Left renal pelvis (tissue), 4 donors: ENCODE measurements at places on chromosomes 1 and 21. TPM values are rescaled to one million over a fixed set of nuclear protein-coding genes. Genes with fewer than 3 reads are reported as not detected.

- peak; percentile 80 for DNase-seq
Measured at GRCh38 chr1:151510957-151511635, at the start of gene CGN. Gene CGN (plus strand): TSS chr1:151511387. CDS start chr1:151518520, 7,133 bp downstream.

DNA sequence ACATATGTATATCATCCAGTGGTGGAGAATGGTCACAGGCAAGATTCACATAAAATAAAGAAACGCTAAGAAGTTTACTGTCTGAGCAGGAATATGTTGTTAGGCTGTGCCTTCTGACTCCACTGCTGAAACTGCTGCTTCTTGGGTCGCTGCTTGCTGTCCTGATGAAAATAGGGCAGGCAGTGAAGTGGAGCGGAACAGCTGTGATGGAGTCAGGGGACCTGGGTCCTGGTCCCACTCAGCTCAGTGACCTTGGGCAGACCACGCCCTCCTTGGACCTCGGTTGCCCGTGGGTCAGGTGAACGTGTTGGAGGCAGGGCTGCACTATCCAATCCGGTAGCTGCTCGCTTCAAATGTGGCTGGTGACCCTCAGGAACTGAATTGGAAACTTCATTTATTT lies 33.4 kb upstream of the IFFO2 start:
- DNase-seq = no peak

Gene EFCAB7
- polyA plus RNA-seq = 21.6 TPM

DNA sequence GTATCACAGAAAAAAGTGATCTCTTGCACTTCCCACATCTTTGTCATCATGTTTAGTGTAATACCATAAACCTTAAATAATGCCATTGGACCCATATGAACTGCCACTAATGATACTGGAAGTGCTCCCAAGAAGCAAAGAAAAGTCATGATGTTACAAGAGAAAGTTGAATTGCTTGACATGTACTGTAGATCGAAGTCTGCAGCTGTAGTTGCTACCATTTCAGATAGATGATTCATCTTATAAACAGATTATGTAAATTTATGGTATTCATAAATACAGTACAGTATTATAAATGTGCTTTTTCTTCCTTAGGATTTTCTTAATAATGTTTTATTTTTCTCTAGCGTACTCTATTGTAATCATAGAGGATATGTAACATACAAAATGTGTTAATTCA lies 30.1 kb upstream of the LAMC2 start:
- DNase-seq = no peak

Gene CDC42BPA
- 41.5 TPM for polyA plus RNA-seq

DNA sequence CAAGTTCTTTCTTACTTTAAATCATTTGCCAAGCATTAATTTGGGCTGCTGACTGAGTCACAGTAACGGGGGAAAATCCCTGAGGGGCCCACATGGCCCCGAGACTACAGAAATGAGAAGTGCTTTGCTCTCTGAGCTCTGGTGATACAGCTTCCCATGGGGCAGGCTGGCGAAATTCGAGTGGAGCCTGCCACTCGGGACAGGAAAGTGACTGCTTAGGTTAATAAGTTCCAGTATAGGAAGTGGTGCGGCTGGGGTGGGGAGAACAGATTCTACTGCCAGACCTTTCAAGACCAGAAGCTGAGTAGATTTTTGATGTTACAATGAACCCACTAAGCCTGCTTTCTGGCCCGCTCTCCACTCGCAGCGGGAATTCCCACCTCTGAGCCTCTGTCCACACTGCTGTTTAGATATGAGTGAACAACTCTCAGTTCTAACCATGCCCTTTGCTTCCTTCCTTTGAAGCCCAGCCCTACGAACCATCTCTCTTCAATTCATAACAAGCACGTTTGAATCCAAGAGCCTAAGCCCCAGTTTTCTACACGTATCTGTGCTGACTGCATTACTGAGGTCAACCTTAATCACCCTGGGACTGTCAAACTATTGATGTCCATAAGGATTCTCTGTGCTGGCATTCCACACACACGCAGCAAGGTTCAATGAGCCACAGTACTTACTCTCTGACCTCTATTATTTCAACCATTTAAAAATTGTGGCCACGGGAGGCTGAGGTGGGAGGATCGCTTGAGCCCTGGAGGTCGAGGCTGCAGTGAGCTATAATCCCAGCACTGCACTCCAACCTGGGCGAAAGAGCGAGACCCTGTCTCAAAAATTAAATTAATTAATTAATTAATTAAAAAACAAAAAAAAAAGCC lies 9.6 kb downstream of the ZBTB17 start:
- no peak for DNase-seq
